ENCODE measurements at places on chromosomes 11 and 22.
A peak's percentile ranks its signal among the peaks of the same experiment; 100 is the strongest.

DNA sequence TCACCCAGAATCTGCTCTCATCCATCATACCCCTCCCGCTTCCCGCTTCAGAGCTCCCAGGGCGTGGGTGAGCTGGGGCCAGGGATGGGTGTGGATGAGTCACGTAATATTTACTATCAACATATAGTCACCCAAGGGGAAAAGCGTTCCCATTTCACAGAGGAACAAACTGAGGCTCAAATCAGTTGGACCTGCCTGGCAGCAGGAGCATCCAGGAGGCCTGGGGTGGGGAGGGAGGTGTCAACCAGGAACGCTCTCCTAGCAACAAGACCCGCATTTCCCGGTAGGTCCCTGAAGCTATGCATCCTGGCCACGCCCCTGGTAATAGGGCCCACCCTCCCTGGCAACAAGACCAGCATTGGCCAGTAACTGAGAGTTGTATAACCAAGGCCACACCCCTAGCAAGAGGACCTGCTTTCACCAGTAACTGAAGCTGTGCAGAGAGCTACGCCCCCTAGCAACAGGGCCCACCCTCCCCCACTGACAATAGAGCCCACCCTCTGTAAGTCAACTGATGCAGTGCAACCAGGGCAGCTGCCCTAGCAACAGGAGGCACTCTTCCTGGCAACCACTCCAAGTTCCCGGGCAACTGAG lies 32.7 kb upstream of the TXNRD2 start:
- DNase-seq: peak; percentile 99

- peak; percentile 81 for DNase-seq
Observed at GRCh38 chr11:123509737-123510578, 79.9 kb downstream of the GRAMD1B start.

DNA sequence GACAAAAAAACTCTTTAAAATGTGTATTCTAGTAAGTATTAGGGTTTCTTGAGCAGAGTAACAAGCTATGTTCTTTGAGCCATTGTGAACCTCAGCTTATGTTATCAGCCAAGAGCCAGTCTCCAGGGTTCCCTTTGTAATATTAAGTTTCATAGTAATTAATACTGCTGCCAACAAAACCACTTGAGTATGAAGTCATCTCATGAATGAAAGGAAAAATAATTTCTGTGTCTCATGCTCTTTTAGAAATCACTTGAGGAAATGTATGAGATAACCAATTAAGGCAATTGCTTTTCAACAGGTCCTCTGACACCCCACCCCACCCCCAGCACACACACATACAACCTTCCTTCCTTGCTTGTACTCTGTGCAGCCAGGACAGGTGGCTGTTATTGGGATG lies 59.9 kb downstream of the BBOX1 start:
- no peak for DNase-seq

GRCh38 chr11:125093502-125093901 lies 17.9 kb downstream of the TMEM218 start:
- no peak for DNase-seq

- peak; percentile 22 for DNase-seq
Observed at GRCh38 chr11:69663326-69663725, 11.8 kb downstream of the LTO1 start.

DNA sequence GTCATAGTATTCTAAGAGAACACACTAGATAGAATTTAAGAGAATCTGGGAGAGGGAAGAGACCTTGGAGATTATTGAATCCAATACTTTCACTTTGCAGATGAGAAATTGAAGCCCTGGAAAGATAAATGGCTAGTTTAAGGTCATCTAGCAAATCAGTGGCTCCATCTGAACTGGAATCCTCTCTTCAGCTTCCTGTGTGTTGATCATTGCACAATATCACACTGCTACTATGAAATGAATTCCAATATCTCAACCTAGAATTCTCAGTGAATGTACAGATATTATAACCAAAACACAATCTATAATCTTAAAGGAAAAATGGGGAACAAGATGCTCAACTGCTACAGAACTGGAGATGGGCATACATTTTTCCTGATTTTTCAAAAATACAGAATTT lies 44.1 kb downstream of the DCUN1D5 start:
- DNase-seq: no peak

DNA sequence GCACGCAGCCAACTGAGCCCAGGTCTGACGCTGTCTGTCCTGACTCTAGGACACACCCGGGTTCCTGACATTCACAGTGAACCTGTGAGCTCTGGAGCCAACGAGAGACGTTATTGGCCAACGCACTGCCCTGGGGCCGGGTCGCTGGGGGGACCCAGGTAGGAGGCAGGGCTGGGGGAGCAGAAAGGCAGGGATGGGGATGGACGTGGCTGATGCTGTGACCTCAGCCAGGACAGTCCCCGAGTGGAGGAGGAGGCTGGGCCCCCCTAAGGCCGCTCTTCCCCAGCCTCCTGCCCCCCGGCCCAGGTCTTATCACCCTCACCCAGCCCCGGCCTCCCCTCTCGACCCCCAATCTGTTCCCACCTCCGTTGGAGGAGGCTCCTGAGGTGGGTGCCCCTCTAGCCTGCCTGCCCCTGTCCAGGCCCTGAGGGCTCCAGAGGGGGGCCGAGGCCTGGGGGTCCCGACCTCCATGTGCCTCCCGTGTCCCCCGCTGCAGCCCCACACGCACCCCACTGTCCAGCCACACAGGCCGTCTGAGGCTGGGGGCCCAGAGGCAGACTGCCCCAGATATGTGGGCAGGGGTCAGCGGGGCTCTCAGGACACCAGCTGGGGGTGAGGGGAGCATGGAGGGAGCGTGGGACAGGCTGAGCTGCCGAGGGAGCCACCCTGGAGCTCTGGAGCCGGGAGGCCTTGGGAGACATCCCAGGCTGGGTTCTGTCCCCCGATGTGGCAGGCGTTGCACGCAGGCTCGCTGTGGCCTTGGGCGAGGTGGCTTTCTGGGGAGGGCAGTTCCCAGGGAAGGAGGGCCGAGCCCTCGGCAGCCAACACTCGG lies 29.2 kb upstream of the MUC5AC start:
- peak; percentile 55 for DNase-seq

- DNase-seq: no peak
Observed at GRCh38 chr11:2867722-2868505, 17.7 kb downstream of the CDKN1C start.

DNA sequence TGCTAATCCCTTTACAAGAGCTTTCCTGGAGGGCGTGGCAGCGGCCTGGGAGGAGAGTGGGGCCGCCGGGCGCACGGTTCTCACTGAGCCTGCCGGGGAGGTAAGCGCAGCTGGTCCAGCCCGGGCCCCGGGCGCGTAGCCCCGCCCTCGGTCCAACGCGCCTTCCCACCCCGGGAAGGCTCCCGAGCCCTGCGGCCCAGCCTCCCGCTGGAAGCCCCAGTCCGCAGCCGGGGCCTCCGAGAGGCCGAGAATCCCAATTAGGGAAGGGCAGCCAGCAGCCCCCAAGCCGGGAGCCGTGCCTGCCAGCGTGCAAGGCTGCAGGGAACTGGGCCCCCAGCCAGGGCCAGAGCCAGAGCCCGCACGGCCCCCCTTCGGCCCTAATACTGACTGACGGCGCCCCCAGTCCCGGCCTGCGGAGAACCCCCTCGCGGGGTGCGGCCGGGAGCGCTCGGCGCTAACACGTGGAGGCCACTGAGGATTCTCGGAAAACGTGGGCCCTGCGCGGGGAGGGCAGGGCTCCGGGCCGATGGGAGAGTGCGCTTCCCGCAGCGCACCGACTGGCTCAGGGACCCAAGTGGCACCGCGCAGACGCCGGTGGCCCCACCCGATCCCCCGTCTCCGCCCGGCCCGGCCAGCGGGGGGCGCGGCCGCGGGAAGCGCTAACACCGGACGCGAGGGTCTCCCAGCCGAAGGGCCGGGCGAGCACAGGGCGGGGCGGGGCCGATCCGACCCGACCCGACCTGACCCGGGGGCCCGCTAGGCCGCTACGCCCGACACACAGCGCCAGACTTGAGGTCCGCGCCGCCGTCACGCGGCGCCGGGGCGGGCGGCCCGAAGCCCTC lies 5.7 kb downstream of the ZFTA start:
- peak; percentile 91 for DNase-seq

- peak; percentile 24 for DNase-seq
Observed at GRCh38 chr11:132493801-132494200, 1038.5 kb downstream of the OPCML start.

DNA sequence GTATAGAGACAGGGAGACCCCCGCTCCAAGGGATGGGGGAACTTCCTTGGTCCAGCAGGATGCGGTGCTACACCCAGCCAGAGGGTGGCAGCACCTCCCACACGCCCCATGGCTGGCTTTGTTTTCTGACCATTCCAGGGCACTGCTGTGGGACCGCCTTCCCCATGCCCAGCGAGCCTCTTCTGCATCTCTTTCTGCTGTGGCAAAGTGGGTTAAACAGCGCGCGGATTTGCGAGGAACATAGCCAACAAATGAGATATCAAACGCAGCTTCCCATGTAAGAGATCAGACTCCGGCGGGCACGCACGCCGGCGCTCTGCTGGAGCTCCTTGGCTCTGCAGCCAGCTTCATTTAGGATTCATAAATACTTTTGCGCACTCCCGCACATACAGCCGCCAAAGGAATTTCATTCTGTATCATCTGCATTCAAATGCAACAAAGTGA lies 485.8 kb upstream of the CADM1 start:
- DNase-seq: peak; percentile 86

GRCh38 chr11:59943997-59944714 lies 5.9 kb downstream of the OOSP1 start:
- DNase-seq: no peak

DNA sequence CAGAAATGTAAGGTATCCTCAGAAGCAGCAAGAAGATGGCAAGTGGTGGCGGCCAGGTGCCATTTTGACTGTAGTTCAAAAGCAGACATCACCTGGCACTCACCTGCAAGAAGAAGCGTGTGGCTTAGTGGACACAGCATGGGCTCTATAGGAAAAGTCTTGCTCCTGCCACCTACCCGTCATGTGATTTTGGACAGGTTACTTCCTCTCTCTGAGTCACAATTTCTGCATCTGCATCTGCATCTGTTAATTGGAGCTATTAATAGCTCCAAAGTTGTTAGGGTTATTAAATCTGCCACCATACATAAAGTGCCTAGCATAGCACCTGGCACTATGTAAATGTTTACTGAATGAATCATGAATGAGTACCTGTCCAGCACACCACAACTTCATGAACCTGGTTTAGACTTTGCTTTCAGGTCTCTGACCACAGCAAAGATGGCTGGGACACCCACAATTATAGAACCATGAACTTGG lies 16.8 kb downstream of the RAB30 start:
- no peak for DNase-seq

GRCh38 chr11:1887451-1888346 lies 4.0 kb downstream of the PRR33 start:
- DNase-seq: no peak

GRCh38 chr11:33777906-33778305 lies 3.6 kb upstream of the FBXO3 start:
- no peak for DNase-seq

- DNase-seq: no peak
Observed at GRCh38 chr22:17390087-17390486, 20.8 kb downstream of the CECR2 start.

DNA sequence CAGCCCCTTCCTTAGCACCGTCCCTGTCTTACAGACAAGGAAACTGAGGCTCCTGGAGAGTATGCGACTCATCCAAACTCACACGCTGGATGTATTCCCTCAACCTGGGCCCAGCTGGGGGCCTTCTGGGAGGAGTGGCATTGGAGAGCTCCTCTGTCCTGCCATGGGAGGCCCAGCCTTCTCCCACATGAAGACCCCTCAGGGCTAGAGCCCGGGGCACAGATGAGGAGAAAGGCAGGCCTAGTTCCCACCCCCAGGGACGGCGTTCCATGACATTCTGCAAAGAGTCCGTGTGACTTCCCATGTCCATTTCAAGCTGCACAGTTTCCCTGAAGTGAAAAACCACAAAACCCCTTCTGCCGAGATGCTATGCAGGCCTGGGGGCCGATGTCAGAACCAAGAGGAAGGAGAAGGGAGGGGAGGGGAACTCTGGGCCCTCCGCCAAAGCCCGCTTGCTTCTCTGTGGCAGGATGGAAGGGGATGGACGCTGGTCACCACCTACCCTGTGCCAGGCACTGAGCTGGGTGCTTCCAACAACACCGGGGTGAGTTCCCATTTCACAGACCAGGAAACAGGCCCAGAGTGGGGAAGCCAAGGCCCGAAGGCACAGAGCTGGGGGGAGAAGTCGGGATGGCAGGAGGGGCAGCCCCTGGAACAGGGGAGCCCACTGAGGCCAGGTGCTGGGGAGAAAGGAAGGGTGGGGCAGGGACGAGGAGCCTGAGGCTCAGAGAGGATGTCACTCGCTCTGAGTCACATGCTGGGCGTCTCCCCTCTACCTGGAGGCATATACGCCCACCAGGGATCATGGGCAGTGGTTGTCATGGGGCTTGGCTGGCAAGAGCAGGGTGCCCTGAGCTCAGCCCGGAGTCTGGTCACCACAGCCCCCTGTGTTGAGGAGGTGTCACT lies 15.7 kb downstream of the RAC2 start:
- no peak for DNase-seq

DNA sequence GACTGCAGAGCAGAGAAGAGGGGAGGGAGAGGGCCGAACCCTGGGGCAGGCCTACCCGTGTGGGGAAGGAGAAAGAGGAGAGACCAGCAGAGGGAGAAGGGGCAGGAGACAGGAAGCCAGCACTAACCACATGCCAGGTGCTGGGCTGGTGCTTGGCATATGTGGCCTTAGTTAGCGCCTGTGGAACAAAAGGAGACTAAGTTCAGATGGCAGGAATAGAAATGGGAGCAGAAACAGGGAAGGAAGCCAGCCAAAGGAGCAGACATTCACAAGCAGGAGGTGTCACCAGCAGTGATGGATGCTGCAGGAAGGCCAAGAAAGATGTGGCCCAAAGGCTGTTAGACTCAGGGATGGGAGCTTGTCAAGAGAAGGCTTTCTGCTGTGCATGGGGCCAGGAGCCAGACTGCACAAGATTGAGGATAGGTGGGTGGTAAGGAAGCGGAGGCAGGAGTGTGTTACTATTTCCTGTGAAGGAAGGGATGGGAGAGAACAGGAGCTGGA lies 26.7 kb downstream of the TREH start:
- no peak for DNase-seq

GRCh38 chr11:95767498-95767897 lies 22.1 kb downstream of the FAM76B start:
- DNase-seq: no peak

GRCh38 chr22:46537946-46538813 lies 760 bp upstream of the CELSR1 start:
- DNase-seq: peak; percentile 85

GRCh38 chr11:16800382-16800781 lies 61.9 kb downstream of the C11orf58 start:
- DNase-seq: no peak

DNA sequence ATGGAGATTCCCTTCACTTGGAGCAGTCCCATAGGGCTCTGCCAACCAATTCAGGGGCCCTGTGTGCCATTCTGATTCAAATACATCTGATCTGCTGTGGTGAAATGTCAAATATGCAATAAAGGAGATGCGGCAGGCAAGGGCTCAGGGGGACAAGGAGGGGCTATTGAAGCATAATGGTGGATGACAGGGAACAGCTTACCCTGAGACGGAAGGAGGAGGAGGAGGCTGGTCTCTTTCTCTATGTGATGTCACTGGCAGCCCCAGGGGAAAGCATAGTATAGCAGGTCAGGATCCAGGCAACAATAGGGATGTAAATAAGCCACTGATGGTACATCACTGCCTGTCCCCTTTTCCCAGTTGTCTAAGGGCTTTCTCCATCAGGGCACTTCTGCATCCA lies 350.9 kb upstream of the SYN3 start:
- peak; percentile 28 for DNase-seq

- DNase-seq: no peak
Observed at GRCh38 chr22:49948116-49948957, 12.2 kb upstream of the PIM3 start.
